CD4-positive, alpha-beta T cell treated with Interleukin-4 for 4 hours (primary cell): ENCODE measurements at places on chromosomes 2 and 18.

GRCh38 chr2:11011359-11011758 lies 99.6 kb downstream of the KCNF1 start:
- DNase-seq: no peak

- no peak for DNase-seq
These were observed 15.3 kb downstream of the NMUR1 start for GRCh38 chr2:231514951-231515297.

DNA sequence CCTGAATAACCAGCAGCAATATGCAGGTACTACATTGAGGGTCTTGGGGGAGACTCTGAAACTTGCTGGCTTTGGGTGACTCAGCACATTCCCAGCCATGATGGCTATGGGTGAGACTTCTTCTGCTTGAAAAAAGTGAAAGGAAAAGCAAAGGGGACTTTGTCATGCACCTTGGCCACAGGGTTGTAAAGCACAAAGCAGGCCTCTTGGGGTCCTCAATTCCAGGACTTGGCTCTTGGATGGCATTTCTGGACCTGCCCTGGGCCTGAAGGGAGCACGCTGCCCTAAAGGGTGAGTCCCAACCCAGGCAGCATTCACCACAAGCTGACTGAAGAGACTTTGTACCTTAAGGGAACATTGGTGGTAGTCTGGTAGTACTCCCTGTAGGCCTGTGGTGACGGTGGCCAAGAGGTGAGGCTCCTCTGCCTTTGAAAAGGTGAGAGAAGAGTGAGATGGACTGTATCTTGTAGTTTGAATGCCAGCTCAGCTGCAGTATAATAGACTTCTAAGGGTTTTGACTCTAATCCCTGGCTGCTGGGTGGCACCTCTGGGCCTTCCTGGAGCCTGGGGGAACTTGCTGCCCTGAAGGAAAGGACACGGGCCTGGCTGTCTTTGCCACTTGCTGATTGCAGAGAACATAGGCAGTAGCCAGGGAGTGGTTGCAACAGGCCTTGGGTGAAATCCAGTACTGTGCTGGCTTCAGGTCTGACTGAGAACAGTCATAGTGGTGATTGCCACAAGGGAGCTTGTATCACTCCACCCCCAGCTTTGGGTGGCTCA lies 36.5 kb upstream of the CYTIP start:
- DNase-seq: no peak

DNA sequence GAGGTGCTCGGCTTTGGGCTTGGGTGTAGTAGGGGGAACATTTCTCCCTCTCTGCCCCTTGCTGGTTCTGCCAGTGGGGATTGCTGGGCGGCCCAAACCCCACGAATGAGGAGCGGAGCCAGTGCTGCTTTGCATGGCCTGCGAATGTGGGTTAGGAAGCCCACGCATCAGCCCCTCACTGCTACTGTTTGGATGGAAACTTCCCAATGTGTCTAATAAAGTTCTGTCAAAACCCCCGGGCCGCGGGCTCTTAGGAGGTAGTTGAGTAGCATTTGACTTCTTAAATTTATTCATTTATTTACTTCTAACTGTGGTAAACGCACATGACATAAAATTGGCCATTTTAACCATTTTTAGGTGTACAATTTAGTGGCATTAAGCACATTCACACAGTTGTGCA lies 161.3 kb upstream of the FHL2 start:
- no peak for DNase-seq

DNA sequence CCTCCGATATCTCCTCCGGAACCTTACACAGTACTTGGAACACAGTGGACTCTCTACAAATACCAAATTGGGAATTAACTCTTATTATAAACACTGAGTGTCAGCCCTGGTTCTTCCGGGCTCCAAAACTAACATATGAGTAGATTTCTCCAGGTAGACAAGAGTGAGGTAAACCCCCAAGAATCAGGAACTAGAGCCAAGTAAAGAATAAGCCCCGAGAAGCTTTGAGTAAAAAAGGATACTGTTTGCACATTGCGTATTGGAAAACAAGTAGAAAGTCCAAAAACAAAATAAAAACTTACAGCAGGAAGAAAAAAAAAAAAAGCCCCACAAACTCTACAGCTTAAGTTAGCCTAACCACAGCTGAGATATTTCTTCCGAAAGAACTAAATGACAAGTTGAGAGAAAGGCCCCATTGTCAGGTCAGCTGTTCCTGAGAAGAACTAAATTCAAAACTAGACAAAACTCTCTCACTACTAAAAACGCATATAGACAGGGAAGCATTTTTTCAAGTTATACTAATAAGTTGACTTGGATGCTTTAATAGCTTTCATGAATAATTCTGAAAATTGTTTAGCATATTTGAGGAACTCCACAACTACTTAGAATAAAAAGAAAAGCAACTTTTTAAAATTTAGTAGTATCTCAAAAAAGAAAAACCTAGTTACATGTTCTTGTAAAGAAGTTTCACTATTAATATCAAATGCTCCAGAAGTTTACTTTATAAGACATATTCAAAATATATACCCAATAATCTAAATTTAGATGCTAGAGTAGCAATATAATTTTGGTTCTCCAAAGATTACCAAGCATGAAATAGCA lies 4.3 kb upstream of the HAAO start:
- DNase-seq: no peak

DNA sequence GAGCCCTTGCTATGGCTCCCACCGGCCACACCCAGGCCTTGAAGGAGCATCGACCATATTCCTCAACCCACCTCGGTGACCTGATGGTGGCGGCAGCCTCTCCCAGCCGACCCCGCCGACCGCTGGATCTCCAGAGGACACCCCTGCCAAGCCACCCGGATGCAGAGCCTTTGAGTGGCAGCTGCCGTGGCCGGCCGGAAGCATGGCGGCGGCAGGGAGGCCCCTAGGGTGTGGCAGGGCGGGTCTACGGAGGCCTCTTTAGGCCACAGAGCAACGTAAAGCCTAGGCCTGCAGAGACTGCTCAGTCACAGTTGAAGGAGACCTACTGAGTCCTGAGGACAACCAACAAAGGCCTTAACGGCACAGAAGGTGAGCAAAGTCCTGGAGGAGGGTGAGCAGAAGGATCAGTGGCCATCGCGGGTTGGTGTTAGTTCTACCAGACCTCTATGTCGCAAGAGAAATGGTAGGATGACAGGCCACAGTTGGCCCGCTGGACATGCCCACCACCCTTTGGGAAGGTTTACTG lies 50.4 kb upstream of the TMEM247 start:
- DNase-seq: no peak

GRCh38 chr18:79460481-79461300 lies 65.0 kb downstream of the NFATC1 start:
- no peak for DNase-seq

DNA sequence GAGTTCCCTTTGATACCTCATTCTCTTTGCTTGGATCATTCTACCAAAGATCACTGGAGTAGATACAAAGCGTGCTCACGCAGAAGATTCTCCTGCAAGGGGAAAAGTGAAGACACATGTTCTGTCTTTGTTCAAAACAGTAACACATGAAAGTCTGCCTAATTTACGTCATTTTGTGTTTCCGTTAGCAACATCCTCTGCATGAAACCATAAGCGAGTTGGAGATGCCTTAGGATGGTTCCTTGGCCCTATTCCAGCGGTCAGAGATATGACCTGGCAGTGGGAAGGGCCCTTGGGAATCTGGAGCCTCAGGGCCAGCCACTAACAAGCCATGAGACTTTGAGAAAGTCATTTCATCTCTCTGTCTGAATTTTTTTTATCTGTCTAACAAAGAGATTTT lies 180.9 kb upstream of the TWIST2 start:
- DNase-seq: no peak

DNA sequence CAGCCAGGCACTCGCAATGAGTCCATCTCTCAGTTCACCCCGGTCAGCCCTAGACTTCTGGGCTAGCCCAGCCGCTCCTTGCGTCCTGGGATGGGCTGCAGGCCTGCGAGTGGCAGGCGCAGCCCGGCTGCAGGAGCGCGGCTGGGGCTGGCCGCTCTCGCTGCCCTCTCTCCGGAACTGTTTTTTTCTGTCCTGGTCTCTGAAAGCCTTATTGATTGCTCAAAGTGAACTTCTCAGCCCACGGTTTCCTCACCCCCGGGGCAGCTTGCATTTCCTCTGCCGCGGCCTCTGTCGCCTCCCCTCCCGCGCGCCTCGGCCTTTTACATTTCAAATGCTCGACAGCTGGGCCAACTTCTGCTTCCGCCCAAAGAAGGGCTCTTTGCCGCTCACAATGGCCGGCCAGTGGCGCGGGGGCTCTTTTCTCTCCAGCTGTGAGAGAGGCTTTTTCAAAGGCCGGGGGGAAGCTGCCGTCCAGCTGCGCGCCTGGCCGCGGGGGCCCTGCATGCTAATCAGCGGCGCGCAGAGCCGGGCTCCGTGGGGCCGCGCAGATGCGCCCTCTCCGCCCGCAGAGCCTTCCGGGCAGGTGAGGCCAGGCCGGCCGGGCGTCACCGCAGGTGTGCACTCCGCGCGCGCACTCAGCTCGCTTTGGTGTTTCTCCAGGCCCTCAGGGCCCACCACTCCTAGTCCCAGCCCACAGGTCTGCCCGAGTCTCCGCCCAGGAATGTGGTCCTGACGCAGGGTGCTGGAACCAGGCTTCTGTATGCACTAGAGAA lies 513.8 kb downstream of the RNF144A start:
- peak; percentile 35 for DNase-seq

GRCh38 chr2:38659115-38659514 lies 6.8 kb upstream of the GALM start:
- DNase-seq: no peak

DNA sequence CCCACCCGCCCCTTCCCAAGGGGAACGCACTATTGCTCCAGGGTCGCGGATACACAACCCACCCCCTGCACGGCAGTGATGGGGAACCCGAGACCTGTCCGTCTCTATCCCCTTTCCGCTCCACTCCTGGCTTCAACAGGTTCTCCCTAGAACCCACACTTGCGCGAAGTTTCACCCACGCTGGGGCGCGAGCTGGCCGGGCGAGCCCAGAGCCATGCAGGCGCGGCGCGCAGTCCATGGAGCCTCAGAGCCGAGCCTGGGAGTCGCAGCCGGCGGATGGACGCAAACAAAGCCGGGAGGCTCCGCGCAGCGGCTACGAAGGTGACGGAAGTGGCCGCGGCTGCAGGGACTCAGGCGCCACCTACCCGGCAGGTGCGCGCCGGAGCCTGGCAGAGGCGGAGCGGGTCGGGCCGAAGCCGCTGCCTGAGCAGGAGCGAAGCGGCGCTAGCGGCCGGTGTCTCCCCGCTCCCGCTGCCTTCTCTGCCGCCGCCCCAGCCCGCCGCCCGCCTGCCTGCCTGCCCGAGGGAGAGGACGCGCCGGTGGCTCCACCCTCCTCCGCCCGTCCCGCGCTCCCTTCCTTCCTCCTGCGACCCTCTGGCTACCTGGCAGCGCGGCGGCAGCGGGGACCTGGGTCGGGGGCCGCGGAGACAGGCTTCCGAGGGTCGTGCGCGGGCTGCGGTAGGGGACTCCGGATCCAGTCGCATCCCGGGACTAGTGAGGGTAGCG lies 14.0 kb downstream of the ALPG start:
- DNase-seq: no peak

- DNase-seq: no peak
These were observed 50.1 kb upstream of the GAREM1 start for GRCh38 chr18:32520771-32521170.

DNA sequence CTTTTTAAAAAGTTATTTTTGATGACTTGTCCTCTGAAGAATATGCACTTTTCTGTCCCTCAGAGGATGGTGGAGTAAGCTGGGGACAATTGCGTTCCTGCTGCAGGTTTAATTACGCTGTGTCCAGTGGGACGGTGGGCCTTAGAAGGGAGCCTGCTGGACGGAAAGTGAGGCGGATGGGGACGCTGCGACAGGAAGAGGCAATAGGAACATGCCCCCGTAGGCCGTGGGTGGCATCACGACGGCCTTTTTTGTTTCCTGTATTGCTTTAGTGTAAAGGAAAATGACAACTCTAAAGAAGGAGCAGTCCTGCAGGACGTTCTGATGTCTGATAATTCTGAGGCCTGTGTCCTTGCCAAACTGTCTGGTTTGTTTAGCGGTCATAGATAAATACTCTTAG lies 121.6 kb downstream of the NFATC1 start:
- peak; percentile 35 for DNase-seq

GRCh38 chr2:44181648-44182047 lies 13.0 kb downstream of the PPM1B start:
- DNase-seq: no peak

DNA sequence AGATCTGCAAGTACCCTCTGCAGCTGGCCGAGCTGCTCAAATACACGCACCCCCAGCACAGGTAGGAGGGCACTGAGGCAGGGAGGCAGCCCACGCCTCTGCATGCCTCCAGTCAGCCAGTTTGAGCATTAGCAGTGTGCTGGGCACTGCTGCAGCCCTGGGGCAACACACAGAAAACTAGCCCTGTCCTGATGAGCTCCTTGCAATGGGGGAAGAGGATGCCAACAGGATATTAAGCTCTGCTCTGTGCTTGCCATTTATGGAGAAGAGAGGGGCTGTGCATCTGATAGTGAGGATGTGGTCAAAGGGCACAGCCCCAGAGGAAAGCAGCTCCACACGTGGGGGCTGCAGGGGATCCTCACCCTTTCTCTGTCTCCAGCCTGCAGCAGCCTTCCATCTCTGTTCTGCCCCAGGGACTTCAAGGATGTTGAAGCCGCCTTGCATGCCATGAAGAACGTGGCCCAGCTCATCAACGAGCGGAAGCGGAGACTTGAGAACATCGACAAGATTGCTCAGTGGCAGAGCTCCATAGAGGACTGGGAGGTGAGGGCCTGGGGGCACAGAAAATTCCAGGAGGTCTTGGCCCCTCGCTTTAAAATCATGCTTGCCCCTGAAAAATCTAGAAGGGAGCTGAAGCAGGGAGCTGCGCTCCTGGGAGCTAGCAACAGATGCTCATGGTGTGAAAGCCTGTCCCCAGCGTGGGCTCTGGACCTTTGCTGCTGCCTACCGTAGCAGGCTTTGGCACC lies 51.7 kb downstream of the FAM168B start:
- no peak for DNase-seq

- DNase-seq: no peak
These were observed at the start of gene COL5A2 for GRCh38 chr2:189179570-189179950. Gene COL5A2, minus strand, starts transcription at chr2:189179761. Its CDS starts 157 bp downstream, at chr2:189179604.

- no peak for DNase-seq
These were observed 4.0 kb downstream of the BAZ2B start for GRCh38 chr2:159612255-159612901.
